CD4-positive, alpha-beta T cell treated with Interleukin-12 subunit alpha and Interleukin-12 subunit beta, for 1 hour (primary cell): ENCODE measurements at places on chromosomes 3 and 15.

DNA sequence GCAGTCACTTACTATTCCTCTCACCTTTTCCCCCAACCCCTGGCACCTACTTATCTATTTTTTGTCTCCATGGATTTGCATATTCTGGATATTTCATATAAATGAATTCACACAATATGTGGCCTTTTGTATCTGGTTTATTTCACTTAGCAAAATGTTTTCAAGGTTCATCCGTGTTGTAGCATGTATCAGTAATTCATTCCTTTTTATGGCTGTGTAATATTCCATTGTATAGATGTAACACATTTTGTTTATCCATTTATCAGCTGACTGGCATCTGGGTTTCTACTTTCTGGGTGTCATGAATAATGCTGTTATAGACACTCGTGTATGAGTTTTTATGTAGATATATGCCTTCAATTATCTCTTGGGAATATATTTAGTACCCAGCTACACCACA lies 5.8 kb downstream of the MNS1 start:
- no peak for DNase-seq

DNA sequence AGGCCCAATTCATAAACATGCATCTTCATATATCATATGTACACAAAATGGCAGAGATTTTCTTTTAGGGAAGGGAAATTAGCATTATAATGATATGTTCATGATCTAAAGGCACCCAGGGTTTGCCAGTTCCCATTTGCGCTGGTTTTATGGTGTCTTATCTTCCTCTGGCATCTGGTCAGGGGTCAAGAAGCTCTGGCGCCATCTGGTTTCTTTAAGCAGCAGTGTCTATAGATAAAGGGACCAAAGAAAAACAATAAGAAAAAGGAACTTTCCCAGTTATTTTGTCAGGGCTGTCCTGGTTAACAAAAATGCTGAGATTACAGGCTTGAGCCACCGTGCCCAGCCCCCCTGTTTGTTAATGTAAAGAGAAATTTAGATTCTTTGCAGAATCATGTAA lies 3.3 kb upstream of the DCP1A start:
- peak; percentile 9 for DNase-seq

DNA sequence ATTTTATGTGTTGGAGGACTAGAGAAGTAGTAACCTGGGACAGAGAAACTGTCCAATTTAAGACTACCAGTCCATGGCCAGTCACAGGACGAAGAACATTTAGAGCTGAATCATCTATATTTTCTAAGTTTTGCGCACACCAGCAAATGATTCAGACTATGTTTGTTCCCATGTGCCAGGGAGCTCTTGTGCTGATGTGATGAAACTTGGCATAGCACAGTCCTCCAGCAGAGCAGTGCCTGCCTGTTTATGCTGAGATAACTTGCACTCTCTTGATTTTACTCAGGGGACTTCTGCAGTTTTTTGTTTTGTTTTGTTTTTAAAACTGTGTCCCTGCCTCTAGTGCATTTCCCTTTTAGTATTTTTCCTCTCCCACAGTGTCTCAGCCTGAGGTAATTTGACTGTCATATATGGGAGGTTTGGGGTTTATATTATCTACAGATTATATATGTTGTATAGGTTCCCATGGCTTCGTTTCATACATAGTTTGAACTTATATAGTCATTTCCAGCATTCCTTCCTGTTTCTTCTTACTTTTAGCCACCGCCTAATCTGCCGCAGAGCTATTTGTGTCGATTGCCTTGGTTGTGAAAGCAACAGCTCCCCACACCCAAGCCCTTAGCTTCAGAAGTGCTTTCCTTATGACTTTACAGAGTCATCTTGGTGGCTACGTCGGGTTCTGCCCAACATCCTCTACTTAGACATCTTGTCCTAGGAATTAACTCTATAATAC lies 45.5 kb downstream of the PPM1L start:
- peak; percentile 44 for DNase-seq

DNA sequence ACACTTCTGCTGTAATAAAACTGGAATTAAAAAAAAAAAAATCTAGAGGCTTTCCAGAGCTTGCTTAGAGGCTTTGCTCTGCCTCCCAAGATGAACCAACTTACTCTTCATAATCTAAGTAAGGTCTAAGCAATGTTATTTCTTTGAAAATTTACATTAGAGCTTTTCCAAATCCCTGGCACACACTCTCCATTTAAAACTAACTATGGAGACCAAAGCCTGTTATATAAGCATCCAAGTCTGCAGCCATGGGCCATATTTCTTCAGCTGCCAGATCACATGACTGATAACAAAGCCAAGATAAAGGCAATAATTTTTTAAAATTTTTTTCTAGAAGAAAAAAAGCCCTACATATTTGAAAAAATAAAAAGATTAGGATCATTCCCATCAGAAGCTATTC lies 55.0 kb upstream of the ARHGEF3 start:
- no peak for DNase-seq

DNA sequence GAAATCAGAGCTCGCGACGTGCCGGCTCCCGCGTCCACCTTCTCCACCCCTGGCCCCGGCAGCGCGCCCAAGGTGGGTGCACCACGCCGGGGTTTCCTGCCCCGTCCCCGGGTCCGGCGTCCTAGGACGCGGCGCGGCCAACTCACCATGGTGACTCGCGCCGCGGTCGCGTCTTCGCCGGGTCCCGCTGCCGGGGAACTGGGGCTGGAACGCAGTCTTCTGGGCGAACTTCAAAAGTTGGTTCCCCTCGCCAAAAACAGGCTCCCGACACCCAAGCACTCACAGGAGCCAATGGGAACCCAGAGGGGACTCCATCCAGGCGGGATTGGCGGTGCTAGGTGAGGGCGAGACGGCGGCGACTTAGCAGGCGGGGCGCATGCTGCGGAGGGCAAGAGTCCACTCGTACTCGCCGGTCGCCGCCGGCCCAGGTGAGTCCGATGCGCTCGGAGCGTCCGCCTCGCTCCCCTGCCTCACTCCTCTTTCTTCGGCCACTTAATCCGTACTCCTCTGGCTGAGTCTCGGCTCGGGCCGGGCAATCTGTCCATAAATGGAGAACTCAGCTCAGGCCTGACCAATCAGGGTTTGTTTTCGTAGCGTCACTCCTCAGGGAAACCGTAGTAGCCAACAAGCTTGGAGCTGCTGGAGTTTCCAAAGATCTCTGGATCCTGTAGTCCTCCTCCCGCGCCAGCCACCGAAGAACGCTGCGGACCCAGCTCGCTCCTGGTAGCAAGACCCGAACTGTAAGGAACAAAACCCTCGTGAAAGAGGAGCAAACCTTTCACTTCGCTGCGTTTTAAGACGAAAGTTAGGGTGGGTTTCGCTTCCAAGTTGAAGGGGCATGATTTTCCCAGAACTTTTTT lies at the start of gene MYO1E:
Gene MYO1E, minus strand, starts transcription at position 520 of the 860 bp plus-strand sequence. Its CDS starts 371 bp downstream, at position 149.
- DNase-seq, result peak; percentile 9

DNA sequence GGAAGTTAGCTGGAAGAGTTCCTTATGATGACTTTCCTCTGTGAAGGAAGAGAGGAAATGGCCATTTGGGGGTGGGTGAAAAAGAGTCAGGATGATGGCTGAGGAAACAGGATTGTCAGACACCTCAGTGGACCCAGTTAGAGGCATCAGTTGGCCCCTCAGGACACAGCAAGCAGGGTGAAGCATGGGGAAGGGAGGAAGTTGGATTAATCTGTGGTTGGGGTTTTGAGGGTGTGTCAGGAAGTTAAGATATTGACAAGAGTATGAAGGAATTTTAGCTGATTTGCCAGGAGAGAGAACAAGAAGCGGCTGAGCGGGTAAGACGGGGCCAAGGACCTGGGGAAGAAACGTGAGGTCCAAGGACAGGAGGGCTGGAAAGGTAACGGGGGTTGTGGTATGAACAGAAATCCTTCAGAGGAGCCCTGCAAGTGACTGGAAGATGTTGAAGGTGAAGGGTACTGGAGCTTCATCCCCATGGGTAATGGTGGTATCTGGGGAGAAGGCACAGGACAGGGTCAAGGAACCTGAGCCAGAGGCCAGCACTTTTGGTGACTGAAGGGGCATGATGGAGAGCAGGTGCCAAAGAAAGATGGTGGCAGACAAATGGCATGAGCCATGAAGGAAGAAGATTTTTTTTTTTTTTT lies 2.7 kb downstream of the UQCC5 start:
- DNase-seq, result no peak

GRCh38 chr3:105907777-105908176 lies 39.0 kb upstream of the CBLB start:
- DNase-seq, result no peak

DNA sequence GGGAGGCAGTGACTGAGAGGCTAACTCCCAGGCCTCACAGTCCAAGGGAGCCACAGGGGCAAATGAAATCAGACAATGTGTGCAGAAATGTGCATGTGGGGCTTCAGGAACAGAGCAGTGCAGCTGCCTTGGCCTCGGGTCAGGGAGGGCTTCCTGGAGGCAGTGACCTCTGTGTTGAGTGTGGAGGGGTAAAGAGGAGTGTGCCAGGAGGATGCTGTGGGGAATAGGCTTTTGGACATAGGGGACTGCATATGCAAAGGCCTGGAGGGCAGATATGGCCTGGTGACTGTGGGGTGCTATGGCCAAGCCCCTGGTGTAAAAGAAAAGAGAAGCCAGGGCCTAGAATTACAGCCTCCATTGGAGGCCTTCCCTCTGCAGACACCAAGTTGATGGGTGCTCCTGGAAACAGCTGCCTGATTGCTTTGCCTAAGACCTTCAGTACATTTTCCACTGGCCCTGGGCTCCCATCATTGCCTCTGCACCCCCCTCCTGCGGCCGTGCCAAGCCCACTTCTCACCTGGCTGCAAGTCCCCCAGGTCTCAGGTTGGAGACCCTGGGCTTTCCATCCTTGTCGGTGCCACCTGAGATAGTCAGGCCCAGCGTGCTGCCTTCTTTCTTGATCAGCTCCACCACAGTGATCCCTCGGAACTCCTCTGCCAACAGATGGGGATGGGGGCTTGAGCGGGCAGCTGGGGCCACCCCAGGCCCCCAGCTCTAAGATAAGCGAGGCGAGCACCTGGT lies 15.1 kb downstream of the GRIP2 start:
- DNase-seq, result no peak

- DNase-seq, result no peak
These were observed 16.5 kb downstream of the TRPM7 start for GRCh38 chr15:50670115-50670514.

DNA sequence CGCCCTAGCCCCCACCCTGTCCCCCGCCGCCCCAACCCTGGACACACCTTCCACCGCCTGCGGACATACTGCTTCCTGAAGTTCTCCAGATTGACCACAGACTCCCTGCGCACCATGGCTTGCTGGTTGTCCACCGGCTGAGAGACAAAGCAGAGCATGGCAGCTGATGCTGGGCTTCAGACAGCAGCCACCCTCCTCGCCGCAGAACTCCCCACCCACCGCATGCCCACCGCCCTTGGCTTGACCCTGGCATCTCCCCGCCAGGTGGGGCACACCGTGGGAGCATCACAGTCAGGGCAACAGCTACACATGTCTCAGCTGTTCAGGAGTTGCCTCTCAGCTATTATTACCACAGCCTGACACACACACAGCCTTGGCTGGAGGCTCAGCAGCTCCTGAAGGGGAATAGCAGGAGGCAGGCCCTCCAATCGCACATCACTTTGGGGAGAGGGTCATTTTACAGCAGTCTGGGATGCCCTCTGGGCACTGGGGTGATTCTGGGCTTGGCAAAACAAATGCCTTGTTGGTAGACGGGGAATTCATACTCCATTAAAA lies 78.4 kb upstream of the HERC1 start:
- DNase-seq, result no peak

DNA sequence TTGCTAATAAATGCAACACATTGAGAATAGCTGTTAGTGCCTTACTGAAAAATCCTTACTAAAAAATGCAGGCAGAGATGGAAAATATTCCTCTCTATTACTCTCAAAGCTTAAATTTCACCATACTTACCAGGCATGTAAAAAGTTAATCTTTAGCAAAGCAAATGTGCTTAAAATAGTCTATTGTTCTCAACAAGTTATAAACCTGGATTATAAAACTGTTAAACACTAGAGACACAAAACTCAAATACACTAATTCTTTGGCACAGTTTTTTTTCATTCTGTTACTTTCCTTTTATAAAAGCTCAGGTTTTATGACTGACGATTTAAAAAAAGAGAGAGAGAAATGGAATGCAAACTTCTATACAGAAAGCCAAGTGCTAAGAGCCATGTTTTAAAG lies 119.8 kb downstream of the THRB start:
- DNase-seq, result no peak

- DNase-seq, result no peak
These were observed 4.0 kb upstream of the SPSB4 start for GRCh38 chr3:141047168-141047567.

DNA sequence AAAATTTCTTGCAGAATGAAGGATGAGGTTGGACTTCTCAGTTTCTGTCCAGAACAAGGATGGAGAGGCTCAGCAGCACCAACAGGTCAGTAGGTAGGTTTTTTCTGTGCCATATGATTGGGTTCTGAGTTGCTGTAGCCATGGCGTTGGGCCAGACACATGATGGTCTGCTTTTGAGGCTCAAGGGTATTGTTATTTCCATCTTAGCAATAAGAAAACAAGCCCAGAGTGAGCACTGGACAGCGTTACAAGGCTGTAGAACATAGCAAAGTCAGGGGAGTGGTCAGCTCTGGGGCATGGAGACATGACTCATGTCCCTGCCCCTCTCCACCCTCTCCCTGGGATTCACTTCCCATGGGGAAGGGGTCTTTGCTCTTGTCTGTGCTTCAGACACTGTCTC lies 137.6 kb upstream of the TOPAZ1 start:
- no peak for DNase-seq

GRCh38 chr15:51060030-51060673 lies 34.6 kb downstream of the TNFAIP8L3 start:
- DNase-seq, result no peak

DNA sequence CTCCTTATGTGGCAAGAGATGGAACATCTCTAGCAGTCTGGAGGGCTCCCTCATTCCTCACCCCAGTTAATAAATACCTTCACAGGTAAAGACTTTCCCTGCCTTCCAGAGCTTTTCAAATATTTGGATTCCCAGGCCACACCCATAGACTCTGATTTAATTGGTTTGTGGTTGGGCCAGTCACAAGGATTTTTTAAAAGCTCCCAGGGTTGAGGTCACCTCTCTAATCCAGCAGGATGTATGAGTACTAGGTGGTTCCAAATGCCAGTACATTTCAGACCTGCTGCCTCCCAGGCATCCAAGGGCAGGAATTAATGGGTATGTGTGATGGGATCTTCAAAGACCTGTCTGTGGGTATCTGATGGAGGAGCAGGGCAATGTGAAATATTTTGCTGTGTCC lies 312.8 kb downstream of the CLSTN2 start:
- DNase-seq, result no peak

- no peak for DNase-seq
These were observed 30.4 kb upstream of the ZNF639 start for GRCh38 chr3:179292450-179292849.

- no peak for DNase-seq
These were observed 13.2 kb upstream of the PTPN23 start for GRCh38 chr3:47367631-47368030.

DNA sequence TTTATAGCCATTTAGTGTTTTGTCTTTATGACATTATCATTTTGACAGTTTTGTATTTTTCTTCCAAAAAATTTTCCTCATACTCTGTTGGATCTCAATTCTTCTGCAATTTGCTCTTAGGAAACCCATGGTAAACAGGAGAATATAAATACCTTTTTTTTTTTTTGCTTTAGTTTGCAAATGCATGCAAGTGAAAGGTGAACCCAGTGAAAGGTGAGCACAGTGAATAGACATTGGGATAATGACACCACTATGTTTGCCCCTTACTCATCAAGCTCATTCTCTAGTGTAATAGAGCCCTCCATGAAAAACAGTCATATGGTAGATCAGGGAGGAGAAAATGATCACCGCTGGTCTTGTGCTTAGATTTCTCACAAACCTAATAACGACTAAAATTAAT lies 59.0 kb upstream of the TRPC1 start:
- no peak for DNase-seq

- DNase-seq, result no peak
These were observed 826.8 kb upstream of the CFAP20DC start for GRCh38 chr3:59876533-59877062.
